ENCODE measurements at places on chromosomes 7 and 10. TPM values are rescaled to one million over a fixed set of nuclear protein-coding genes. Genes with fewer than 3 reads are reported as not detected.

DNA sequence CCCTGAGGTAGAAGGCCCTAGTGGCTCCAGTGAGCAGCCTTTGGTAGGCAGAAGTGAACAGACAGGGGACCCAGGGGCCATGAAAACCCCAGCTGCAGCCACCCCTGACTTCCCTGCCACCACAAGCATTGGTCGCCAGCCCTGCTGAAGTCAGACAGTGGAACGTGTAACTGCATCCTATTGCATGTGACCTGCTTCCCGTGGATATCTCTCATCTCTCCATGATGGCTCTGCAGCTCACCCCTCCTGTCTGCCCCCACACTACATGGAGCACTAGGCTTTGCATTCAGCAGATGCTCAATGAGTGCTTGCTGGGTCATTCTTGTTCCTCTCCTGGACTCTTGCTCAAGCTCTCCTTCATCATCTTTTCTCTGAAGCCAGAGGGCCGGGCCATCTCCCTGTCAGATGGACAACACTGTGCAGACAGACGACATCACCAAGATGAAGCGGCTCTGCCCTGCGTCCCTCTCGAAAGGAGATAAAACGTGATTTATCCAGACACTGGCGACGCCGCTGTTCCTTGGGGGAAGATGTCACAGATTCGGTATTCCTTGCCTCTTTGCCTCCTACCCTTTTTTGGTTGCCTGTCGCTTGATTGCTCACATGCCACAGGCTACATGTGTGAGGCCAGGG lies 117.5 kb downstream of the SH3PXD2A start:
- DNase-seq, result no peak

Gene OR2A12
- total RNA-seq, result not detected

DNA sequence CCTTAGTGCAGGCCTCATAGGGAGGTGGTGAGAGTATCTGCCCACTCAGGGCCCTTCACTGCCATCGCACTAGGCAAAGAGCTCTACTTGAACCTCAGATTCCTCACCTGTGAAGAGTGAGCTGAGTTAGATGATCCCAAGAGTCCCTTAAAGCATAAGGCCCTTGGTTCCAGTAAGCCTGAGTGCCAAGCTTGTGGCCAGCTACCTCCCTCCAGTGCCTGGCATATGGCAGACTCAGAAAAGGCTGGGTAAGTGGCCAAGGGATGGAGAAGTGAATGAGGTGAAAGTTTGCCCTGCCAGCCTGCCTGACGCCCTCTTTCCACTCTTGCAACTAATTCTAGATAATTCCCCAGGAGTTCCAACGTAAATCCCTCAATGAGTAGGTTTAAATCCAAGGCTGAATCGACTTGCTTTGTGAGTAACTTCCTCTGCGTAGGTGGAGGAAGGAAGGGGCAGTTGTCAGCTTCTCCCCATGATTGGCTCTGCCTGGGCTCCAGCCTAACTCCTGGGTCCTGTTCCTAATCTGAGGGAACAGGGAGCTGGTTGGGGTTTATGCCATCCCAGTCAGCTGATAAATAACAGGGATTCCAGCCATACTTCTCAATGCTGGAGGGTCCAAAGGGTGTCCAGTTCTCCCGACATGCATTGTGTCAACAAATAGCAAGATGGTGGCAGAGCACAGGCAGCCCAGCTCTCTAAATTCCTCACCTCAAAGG lies 14.2 kb downstream of the DUSP5 start:
- DNase-seq, result no peak

DNA sequence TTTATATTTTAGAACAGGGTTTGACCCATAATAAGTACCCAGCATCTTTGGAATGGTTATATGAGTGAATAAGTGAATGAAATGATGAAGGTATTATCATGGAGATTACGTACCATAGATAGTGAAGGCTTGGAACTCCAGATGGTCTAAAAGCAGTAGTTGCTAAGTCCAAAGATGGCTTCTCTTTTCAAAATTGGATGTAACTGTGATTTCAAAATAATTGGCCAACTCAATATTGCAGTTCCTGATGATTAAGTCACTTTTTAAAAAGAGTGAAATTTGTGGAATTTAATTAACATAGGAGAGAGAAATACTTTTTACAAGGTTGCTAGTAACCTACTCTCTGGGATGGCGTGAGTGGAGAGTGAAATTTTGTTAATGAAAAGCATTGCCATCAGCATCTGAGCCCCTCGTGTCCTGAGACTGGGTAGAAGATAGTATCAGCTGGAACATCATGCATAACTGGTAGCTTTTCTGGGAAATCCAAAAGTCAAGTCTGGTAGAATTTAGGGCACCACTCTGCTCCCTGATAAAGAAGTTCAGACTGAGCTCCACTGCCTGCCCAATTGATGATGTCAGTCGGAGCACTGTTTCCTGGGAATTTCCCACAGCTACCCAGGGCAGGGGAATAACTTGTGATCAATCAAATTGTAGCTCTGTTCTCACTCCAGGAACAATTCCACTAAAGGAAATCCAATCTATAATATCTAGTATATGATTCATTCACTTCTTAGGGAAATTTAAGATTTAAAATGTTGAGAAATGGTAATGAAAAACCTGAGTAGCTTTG lies 3.2 kb downstream of the GPR141 start:
- DNase-seq, result no peak

Gene CDK14
- total RNA-seq, result 21.2 TPM

GRCh38 chr7:84258628-84259027 lies 64.0 kb upstream of the SEMA3A start:
- DNase-seq, result no peak

Gene LIPK
- total RNA-seq, result not detected

Gene SPACDR
- 0.49 TPM for total RNA-seq

DNA sequence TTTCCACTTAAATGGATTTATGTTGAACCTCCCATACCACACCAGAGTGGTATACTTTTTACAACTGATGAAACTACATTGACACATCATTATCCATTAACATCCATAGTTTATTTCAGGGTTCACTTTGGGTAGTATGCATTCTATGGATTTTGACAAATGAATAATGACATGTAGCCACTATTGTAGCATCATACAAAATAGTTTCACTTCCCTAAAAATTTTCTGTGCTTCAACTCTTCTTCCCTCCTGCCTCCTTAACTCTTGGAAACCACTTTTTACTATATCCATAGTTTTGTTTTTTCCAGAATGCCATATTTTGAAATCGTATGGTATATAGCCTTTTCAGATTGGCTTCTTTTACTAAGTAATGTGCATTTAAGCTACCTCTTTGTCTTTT lies 199.5 kb upstream of the TMEM196 start:
- DNase-seq, result no peak

- DNase-seq, result no peak
Observed at GRCh38 chr7:82443036-82443546, 486 bp downstream of the CACNA2D1 start.

Gene COBL
- 7.3 TPM for total RNA-seq

DNA sequence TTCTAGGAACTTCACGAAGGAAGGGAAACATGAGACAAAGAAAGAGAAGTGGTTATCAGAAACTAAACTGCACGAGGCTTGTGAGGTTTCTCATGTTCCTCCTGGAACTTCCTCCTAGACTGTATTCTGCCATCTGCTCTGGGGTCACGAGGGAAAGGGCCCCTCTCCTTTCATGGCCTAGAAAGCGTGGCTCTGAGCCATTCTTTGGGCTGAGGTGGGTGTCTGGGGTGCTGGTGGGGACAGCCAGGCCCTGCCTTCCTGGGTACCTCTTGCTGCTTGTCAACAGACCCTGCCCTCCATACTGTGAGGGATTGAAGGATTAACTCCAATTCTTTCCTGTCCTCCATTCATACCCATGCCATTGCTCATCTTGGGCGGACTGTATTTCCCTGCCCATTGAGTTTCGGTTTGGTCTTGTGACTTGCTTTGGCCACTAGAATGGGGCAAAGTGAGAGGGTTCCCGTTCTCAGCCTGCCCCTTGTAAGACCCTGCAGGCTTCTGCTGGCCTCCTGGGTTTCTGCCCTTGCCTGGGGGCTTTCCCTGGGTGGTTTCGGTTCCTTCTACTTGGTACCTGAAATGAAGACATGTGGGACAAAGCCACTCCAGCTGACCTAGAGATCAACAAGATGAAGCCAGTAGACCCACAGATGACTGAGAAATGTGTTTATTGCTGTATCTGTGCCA lies 14.9 kb upstream of the GIMAP8 start:
- no peak for DNase-seq

Gene NRAP
- not detected for total RNA-seq

Gene CRTAC1
- total RNA-seq, result not detected

Gene ZNF239
- 16.4 TPM for total RNA-seq

GRCh38 chr10:132229834-132230556 lies 43.2 kb downstream of the DPYSL4 start:
- no peak for DNase-seq

Gene TMEM229A
- not detected for total RNA-seq

Gene CLCN1
- not detected for total RNA-seq

GRCh38 chr7:54796150-54796549 lies 37.1 kb upstream of the SEC61G start:
- no peak for DNase-seq

DNA sequence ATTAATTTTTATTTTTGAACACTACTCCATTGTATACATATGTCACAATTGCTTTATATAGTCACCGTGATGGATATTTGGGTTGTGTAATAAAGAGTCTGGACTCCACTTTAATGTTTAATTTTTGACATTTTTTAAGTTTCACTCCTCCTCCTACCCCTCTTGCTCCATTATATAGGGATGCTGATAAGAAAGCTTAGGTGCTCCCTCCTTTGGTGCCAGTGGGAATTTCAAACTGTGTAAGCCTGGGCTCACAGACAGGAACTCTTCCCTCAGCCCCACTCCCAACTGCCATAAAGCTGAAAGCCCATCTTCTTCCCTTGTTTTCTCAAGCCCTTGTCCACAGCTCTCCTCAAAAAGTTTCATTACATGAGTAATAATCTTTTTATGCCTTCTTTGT lies 47.6 kb downstream of the TWIST1 start:
- peak; percentile 7 for DNase-seq

DNA sequence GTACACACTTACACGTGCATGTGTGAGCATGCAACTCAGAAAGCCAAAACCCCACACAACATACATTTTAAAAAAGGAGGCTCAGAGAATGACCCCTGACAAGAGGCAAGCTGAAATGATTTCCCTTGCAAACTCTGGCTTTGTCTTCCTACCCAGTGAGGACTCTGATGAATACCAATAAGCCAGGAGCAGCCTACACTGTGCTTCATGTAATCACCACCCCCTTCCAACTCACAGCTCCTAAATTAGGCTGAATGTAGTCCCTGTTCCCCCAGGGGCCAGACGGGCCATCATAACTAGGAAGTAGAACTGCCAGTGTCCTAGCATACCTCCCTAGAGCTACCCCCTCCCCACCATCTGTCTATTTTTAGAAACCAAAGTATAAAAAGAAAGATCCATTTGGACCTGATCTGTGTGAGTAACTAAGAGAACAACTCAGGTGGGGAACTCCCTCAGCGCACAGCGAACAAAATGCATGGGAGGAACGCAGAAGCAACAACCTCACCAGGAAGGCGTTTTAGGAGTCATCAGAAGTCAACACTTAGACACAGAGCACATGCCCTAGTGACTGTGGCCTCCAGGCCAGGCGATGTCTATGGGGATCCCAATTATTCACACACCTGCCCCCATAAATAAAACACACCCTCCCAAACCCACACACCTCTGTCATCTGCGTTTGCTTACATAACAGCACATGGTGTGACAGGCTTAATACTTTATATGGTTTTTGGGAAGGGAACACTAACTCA lies 1.9 kb downstream of the DGKI start:
- DNase-seq, result no peak

Gene FAM25G
- not detected for total RNA-seq

GRCh38 chr10:122494173-122494820 lies 32.9 kb downstream of the HTRA1 start:
- DNase-seq, result peak; percentile 66

- no peak for DNase-seq
Observed at GRCh38 chr7:1341361-1342089, 108.9 kb downstream of the UNCX start.

Gene ADRA2A
- total RNA-seq, result not detected

GRCh38 chr10:474946-475345 lies 214.5 kb downstream of the DIP2C start:
- DNase-seq, result no peak

DNA sequence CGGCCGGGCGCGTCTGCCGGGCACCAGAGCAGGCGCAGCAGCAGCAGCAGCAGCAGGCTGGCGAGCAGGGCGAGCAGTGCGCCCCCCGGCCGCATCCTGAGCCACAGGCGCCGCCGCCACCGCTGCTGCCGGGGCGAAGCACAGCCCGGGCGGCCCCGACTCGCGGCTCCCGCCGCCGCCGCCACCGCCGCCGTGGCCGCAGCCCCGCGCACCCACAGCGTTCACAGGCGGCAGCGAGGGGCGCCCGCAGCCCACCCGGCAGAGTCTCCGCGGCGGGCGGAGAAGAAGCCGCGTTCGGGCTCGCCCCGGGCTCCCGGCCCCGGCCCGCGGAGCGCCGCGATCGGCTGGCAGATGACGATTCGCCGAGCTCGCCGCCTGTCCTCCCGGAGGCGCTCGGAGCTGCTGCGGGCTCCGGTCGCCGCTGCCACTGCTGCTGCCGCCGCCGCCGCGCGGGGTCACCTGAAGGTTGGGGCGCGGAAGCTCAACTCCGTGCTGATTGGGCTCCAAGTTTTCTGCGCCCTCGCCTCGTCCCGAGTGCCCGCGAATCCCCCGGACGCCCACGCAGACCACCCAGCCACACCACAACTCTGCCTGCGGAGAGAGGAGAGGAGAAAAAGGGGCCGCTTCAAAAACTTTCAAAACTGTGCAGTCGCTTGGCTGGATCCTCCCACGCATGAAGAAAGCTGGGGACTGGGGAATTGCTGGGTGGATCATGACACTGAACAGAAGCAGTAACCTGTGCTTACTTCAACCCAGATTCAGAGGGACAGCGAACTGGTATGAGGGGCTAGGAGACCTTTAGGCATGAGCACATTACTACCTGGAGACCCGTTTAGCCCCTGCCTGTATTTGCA lies at the start of gene ST8SIA6:
Gene ST8SIA6, minus strand, starts transcription at position 435 of the 854 bp plus-strand sequence. Its CDS starts 340 bp downstream, at position 95.
- DNase-seq, result peak; percentile 51

DNA sequence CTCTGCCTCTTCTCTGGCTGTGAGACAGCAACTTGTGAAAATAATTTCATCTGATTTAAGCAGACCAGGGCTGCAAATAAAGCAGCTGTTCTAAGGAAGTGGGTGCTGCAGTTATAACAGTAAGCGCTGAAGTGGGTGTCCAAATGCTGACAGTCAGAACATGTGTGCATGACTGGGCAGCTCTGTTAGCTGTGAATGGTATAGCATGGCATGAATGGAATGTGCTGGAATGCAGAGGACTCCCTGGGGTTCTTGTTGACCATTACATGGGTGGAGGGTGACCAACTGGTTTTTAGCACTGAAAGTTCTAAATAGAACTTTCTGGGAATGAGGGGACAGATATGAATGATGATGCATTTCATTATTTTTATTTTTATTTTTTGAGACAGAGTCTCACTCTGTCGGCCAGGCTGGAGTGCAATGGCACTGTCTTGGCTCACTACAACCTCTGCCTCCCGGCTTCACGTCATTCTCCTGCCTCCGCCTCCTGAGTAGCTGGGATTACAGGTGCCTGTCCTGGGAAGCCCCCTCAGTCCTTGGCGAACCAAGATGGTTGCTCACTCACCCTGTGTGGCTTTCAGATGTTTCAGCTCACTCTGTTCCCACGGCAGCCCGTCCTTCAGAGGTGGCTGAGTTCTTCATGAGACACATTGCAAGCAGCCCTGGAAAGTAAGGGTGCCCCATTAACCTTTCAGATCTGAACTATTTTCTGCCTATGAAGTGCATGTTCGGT lies 319.8 kb upstream of the PHYHIPL start:
- DNase-seq, result peak; percentile 90

GRCh38 chr10:29849126-29849833 lies 210.1 kb downstream of the JCAD start:
- DNase-seq, result no peak

All from MCF 10A (cell line).